ENCODE measurements at places on chromosomes 13 and 19.

DNA sequence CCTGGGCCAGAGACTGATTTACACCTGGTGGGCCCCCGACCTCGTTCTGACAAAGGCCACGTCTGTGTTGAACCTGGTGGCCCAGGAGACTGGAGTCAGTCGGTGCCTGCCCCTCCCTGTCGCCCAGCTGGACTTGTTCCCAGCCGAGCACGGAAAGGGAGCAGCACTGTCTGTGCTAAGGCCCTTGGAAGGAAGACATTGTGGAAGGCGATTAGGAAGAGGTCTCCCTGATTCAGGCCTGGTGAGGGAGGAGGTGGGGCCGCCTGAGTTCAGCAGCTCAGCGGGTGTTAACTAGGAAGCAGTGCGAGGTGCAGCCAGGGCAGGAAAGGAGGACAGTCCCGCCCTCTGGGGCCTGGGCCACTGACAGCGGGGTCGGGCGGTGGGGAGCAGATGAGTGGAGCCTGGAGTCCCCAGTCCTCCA lies 64.7 kb downstream of the GPR12 start:
- no peak for DNase-seq

- no peak for DNase-seq
These were observed 467.9 kb downstream of the SLITRK1 start for GRCh38 chr13:83414393-83414792.

GRCh38 chr19:2250766-2251105 lies 1.6 kb downstream of the AMH start:
- no peak for DNase-seq

- DNase-seq: no peak
These were observed 183.6 kb upstream of the EDNRB start for GRCh38 chr13:78102121-78102677.

DNA sequence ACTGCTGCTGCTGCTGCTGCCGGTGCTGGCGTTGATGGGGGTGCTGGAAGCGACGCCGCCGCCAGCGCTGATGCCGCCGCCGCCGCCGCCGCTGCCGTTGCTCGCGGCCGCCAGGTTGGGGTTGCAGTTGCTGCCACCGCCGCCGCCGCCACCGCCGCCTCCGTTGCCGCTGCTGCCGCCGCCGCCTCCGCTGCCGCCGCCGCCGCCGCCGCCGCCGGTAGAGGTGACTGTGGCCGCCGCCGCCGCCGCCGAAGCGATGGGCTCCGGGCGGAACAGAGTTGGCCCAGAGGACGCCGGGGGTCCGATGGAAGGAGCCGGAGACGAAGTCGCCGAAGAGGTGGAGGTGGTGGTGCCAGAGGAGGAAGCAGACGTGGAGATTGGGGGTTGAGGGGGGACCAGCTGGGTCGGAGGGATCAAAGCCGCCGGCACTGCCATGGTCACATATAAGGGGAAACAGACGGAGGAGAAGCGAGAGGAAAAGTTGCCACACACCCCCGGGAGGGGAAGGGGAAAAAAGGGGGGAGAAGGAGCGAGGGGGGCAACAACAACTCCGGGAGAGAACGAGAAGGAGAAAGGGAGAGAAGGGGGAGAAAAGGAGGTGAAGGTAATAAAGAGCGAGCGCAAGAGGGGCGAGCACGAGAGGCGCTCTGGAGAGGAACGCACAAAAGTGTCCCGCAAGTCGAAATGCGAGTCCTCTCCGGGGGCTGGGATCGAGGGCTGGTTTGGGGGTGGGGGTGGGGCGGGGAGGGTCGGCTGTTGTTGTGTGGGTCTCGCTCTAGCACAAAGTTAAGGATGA lies 471 bp downstream of the DACH1 start:
- DNase-seq: no peak

GRCh38 chr19:56993851-56994250 lies 125.9 kb upstream of the USP29 start:
- no peak for DNase-seq

- DNase-seq: no peak
These were observed 24.0 kb downstream of the MPND start for GRCh38 chr19:4367336-4367723.

DNA sequence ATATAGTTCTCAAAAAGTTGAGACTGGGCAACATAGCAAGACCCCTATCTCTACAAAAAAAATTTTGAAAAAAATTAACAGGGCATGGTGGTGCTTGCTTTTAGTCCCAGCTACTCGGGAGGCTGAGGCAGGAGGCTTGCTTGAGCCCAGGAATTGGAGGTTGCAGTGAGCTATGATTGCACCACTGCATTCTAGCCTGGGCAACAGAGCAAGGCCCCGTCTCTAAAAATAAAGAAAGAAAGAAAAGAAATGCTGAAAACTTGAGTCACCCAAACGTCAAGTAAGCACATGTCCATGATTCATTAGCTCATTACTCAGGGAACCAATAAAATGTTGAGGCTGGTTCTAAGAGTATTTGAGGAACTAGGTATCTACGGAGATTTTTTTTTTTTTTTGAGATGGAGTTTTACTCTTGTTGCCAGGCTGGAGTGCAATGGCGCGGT lies 33.9 kb upstream of the SEMA6B start:
- DNase-seq: no peak

GRCh38 chr13:30551189-30551588 lies 66.5 kb upstream of the USPL1 start:
- no peak for DNase-seq

DNA sequence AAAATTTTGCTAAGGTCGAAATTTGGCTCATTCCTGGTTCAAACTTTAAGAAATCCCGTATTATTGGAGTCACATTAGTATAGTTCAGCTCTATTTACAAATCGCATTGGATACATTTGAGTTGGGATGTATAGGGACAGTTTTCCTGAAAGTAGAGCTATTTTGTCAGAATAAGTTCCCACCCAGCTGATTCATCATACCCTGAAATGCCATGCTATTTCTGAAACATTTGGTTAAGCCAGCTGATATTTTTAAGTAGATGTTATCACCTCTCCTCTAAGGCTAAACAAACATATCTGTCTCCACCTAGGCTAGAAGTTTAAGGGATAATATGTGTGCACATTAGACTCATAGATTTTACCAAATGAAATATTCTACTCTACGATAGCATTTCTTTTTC lies 226.2 kb upstream of the ARGLU1 start:
- DNase-seq: no peak

DNA sequence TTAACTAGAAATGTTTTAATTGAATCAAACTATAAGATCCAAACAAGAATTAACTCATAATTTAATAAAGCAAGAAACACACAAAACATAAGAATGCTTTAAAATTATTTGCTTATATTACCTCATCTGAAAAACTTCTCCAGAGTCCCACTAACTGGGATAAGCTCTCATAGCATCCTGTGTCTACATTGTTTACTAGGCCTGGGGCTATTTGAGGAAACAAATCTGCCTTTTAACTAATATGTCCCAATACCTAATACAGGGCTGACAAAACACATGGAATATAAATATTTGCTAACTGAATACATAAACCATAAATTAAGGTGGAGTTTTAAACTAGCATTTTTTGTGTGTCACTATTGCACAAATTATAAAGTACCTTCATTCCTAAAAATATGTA lies 1399.8 kb upstream of the SLC10A2 start:
- no peak for DNase-seq

- no peak for DNase-seq
These were observed 449.7 kb downstream of the IRS2 start for GRCh38 chr13:109336730-109337129.

Data from activated T-helper 1 cell treated with anti-CD3 and anti-CD28 coated beads, Interleukin-2, amount 50 U/mL, for 16 hours (primary cell).